ENCODE measurements at places on chromosomes 16 and 17. TPM values are rescaled to one million over a fixed set of nuclear protein-coding genes. Genes with fewer than 3 reads are reported as not detected.

PRR35 gene
- not detected for total RNA-seq

CACNA1H gene
- total RNA-seq: 15.4 TPM

CHST5 gene
- total RNA-seq: 0.16 TPM

CMTM2 gene
- not detected for total RNA-seq

NLRC3 gene
- total RNA-seq: 0.62 TPM

ANKRD40CL gene
- not detected for total RNA-seq

MLYCD gene
- total RNA-seq: 3.6 TPM

ZFP90 gene
- 89.4 TPM for total RNA-seq

KRTAP4-3 gene
- total RNA-seq: not detected

TMEM235 gene
- not detected for total RNA-seq

HAS3 gene
- 6.6 TPM for total RNA-seq

CCL4 gene
- total RNA-seq: 4.1 TPM

PYCARD gene
- 6.6 TPM for total RNA-seq

Measured in occipital lobe (tissue), 3 donors.